ENCODE measurements at places on chromosomes 7 and 10.

- no peak for DNase-seq
Measured at GRCh38 chr10:105742184-105742583, 1101.1 kb downstream of the SORCS3 start.

DNA sequence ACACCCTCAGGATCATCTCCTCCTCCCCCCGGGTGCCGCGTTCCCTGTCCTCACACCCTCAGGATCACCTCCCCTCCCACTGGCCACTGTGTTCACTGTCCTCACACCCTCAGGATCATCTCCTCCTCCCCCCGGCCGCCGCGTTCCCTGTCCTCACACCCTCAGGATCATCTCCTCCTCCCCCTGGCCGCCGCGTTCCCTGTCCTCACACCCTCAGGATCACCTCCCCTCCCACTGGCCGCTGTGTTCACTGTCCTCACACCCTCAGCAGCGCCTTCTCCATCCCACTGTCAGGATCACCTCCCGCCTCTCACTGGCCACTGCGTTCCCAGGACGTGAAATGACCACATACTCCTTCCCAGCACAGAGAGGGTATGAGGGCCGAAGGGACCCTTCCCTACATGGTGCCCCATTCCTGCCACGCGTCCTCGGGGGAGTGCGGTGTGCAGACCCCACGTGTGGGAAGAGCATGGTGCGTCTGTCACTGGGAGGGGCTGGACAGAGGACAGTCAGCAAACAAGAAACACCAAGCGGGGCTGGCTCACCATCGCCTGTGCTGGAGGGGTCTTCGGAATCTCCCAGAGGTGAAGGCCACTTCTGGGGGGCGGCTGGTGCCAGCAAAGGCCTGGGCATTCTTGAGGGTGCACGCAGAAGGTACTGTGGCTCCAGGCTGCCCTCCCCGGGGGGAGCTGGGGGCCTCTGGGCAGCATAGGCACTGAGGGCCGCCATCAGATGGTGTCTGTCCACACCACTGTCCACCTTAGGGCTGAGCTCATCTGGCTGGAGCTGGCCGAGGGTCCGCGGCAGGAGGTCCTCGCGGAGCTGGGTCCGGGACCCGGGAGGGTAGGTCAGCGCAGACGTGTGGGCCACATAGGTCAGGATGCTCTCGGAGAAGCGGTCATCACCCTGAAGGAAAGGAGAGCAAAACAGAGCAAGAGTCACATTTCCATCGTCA, 421.0 kb downstream of the PTPRN2 start:
- no peak for DNase-seq

DNA sequence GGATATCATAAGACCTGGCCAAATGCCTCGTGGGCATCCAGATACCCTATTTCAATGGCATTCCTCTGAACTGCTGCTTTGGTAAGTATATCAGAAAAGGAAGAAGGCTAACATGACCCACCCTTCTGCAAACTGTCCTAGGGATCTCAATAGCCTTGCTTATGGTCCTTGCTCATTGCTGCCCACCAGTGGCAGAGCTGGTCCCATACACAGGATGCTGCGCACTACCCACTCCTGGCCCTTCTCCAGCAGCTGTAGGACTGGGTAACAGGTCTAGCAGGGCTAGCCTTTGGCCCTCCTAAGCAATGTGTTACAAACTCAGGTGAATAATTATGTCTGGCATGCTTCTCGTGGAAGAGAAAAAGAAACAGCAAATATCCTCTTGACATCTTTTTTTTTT, 72.5 kb downstream of the C10orf90 start:
- DNase-seq = peak; percentile 57

DNA sequence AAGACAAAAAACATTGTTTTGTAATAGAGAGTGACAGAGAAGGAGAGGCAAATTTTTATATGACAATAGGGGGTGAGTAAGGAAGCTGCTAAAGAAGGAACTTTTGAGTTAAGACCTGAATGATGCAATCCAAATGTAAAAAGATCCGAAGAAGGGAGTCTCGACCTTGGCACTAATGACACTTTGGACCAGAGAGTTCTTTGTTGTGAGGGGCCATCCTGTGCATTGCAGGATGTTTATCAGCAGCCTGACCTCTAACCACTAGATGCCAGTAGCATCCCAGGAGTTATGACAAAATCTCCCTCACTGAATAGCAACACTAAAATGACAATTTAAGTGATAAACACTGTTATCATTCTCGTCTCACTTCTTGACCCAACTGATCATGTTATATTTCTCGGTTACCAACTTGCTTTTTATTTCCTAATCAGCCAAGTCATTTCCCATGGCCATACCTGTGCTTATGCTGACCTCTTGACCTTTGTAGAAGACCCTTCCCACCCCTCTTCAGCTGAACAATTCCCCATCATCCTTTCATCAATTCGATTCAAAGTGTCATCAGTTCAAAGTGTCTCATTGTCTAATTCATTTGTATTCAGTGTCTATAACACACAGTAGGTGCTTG, 30.0 kb downstream of the DGKI start:
- DNase-seq = no peak

DNA sequence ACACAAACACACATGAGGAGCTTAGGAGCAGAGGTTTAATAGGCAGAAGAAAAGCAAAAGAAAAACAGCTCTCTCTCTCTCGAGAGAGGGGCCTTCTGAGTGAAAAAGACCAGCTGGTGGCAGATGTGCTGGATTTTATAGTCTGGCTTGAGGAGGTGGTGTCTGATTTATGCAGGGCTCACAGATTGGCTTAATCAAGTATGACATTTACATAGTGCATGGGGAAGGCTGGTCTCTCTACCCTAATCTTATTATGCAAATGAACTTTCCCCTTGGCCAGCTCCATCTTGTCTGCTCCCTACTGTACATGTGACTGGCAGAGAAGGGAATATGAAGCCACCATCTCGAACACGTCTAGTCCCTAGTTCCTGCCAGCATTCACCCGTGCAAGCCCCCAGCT, 219.5 kb upstream of the ZNF804B start:
- DNase-seq = no peak

DNA sequence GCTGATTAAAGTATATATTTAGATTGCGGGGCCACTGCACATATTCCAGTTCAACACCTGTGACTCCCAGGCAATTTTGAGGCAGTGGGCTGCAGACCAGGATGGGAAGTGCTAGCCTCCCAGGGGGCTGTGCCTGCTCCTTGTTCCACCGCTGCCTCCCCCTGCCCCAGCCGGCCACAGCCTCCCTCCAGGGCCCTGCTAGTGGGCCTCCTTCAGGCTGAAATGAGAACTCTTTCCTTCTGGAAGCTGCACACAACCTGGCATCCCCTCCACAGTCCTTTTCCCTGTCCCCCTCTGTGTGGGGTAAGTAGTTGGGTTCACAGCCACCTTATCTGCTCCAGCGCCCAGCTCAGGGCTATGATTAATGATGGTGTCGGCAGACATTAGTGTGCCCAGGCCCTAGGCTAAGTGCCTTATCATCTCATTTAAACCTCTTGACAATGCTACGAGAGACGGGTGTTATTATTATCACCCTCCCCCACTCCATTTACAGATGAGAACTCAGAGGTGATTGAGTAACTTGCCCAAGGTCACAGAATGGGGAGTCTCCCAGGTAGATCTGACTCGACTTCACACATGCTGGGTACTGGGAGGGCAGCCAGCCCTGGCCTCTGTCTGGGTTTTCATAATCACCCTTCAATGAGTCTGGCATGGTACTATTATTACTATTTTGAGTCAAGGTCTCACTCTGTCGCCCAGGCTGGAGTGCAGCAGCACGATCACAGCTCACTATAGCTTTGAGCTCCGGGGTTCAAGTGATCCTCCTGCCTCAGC, 10.8 kb upstream of the SFRP5 start:
- no peak for DNase-seq

DNA sequence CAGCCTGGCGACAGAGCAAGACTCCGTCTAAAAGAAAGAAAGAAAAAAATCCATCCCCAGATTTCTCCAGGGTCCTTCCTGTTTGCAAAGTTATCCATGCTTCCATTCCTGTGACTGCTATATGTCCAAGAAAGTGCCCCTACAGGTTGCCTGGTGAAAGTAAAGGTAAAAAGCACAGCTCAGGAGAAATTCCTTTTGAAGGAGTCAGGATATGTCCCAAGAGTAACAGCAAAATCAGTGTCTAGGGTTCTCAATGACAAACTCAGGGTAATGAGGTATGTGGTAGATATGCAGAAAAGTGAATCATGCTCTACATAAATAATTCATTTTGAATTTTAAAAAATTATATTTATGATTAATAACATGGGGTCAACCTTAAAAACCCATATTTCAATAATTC, 91.5 kb downstream of the CTTNBP2 start:
- no peak for DNase-seq

DNA sequence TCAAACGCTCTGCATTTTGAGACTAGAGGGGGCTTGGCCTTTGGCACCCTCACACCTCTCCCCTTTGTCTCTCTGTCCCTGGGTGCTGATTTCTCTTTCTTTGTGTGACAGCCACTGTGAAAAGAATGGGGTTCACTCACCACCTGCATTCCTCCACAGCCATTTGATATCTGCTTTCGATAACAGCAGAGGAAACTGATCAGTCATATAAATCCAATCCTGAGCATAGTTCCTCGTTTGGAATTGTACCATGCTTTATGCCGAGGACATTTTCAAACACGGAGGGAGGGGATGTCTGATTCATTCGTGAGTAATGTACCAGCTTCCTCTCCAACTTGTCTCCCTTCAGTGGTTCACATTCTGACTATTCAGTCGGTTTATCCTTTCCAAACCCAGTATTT, 15.8 kb downstream of the MET start:
- no peak for DNase-seq

DNA sequence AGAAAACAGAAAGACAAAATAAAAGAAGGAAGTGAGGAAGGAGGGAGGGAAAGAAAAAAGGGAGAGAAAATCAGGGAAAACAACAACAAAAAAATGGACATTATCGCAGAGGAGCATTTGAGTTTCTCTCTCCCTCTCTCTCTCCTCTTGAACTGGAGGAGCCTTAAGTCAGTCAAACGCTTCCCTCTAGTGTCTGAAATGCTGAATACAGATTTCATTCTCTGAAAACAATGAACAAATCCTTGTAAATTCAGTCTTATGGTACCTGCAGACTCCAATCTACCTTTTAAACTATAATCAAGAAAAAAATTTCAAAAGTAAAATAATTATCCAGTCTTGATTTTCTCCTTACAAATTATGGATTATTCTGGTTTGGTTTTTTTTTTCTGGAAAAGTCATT, 89.2 kb upstream of the PFKP start:
- peak; percentile 9 for DNase-seq

DNA sequence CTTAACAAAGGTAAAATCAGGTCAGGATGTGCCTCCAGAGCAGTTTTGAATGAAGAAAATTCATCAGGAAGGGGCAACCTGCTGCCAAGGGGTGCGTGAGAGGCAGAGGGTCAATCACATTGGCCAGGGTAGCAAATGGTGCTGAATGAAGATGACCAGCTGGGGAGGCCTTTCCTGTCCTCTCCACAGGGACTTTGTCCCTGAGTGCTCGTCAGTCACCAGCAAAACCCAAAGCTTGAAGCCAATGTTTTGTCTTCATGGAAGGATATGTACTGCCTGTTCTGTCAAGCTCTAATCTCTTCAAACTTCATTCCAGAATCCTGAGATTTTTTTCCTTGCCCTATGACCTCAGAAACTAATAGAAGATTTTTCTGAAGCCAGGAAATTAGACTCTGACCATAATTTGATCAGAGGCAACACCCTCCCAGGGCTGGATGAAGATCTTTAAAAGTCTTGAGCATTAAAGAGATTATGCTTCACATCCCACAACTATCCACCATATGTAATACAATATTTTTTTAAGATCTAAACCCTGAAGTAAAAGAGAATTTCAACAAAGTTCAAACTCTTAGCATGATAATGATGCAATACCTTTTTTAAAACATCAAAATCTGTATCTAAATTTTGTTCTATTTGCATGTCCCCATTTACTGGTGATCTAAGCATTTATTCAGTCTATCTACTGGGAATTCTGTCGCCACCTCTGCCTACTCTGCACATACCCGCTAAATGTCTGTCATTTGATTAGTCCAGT, 243.0 kb downstream of the SNX13 start:
- DNase-seq = no peak

- DNase-seq = peak; percentile 4
Measured at GRCh38 chr7:68279827-68280400, 1283.3 kb downstream of the TYW1 start.

DNA sequence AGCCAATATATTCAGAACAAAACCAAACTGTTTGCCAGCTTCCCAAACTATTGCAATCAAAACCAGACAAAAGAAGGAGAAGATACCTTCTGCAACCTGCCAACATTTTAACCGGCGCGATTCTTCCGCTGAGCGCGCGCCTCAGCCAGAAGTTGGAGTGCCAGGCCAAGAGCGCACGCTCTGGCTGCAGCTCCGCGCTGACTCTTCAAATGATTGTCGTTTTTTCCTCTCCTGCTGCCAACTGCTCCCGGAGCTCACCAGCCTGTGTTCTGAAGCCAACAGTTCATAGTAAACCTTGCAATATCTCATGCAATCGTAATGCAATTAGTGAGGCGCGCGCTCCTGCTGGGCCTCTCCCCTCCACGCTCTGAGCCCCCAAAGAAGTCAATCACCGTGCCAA, 259.7 kb upstream of the MGMT start:
- no peak for DNase-seq

DNA sequence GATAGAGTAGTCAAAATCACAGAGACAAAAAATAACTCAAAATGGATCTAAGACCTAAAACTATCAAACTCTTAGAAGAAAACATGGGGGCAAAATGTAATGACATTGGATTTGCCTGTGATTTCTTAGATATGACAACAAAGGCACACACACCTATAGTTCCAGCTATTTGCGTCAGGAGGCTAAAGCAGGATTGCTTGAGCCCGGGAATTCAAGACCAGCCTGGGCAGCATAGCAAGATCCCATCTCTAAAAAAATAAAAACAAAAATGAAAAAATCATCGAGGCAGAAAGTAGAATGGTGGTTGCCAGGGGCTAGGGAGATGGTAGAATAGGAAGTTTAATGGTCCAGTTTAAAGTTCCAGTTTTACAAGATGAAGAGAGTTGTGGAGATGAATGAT, 113.3 kb downstream of the NRF1 start:
- DNase-seq = no peak

GRCh38 chr7:158408318-158408920, 179.2 kb downstream of the PTPRN2 start:
- no peak for DNase-seq

- DNase-seq = no peak
Measured at GRCh38 chr10:86017841-86018734, 348.5 kb downstream of the GRID1 start.

DNA sequence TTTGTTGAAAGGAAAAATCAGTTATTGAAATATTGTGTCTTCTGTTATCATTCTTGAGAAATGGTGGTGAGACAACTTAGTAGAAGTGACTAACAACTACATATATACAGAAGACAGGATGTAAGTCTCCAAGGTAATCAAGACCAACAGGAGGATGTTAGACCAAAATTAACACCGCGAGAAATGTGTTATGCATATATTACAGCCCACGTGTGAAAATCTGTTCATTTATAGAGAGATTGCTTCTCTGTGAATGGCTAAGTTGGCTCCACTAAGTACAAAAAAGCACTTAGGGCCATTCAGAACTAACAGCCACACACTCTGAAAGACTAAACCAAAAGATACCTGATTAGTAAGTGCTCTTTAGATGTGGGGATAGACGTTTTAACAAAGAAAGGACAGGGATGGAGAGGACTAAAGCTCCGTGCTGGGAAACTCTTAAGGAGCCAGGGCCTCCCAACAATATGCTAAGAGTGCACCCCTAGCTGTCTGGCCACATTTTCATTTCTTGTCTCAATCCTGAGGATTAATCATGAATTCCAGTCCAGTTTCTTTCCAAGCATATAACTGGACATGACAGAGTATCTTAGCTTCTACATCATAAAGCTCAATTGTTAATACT, 26.5 kb downstream of the HDAC9 start:
- DNase-seq = no peak

All from SHP77 (cell line).